ENCODE measurements at places on chromosomes 11 and 22.

- DNase-seq, result no peak
Observed at GRCh38 chr11:97610000-97610399, 1220.2 kb downstream of the JRKL start.

GRCh38 chr11:19059833-19060232, 684 bp downstream of the MRGPRX2 start:
- no peak for DNase-seq

GRCh38 chr22:28247136-28247535, 328.1 kb upstream of the PITPNB start:
- no peak for DNase-seq

- DNase-seq, result no peak
Observed at GRCh38 chr11:113286509-113287497, 27.6 kb upstream of the TTC12 start.

- peak; percentile 72 for DNase-seq
Observed at GRCh38 chr11:44178381-44178780, 82.9 kb downstream of the EXT2 start.

- DNase-seq, result peak; percentile 89
Observed at GRCh38 chr11:12864316-12865156, 144.6 kb upstream of the RASSF10 start.
